ENCODE measurements at places on chromosomes 2 and 18.

DNA sequence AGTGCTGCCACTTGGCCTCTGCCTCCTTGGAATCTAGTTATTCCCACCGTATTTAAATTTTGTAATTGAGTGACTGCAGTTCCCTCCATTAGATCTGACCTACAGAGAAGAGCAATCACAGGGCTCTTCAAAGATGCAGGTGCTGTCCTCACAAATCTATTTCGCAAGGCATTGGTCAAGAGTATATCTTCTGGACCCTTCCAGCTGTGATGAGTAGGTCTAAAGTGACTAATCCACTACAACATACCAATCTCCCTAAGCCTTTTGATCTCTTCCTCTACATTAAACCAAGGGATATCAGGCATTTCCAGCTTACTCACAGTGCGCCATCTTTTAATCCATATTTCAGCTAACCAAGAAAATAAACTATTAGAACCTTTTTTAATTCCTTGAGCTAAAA lies 65.1 kb upstream of the COL3A1 start:
- DNase-seq: no peak

DNA sequence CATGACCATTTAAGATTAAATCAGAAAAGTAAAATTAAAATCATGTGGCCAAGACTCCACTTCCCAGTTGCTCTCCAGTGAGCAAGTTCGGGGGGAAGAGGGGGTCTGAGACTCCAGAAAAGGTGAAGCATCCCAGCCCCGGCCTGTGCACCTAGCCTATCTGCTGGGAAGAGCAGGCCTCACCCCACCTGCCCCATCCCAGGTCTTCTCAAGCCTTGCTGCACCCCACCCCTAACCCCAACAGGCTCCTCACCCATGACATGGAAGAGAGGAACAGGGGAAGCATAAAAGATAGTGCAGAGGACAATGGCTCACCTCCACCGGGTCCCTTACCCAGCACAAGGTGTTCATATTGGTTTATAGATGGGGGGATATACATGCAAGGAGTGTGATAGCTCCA lies 14.6 kb downstream of the CIB4 start:
- DNase-seq: no peak

DNA sequence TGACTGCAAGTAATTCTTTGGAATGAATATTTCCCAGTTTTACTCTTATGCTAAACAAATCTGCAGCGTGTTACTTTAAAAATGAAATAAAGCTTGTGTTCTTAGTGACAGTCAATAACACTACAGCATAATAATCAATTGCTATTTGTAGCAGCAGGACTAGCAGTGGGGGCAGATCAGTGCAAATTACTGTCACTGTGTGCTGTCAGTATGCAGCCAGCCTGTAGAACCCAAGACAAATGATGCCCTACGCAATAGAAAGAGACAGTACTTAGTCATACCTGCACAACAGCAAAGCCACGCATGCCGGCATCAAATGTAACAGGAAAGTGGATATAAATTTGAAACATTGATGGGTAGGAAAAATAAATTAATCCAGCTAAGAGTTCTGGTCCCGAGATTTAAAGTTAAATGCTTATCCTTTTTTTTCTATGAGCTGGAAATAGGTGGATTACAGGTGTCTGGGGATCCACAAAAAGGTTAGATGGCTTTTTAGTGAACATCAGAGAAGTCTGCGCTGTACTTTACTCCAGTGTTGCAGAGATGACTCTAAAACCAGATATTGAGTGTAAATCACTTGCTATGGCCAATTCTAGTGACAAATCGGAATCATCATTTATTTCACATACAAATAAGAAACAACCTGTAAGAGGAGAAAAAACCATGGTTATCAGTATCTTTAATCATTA lies 812.4 kb upstream of the ZEB2 start:
- no peak for DNase-seq

DNA sequence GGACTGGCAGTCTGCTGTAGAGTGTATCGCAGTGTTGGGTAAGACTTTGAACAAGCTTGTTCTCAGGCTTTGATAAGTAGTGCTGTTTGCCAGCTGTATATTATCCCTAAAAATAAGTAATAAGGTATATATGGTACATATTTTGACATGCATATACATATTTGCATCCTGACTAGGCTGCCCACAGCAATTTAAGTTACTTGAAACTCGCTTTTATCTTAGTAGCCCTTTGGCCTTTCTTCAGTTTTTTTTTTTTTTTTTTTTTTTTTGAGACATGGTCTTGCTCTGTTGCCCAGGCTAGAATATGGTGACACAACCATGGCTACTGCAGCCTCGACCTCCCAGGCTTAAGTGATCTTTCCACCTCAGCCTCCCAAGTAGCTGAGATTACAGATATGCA lies 18.2 kb downstream of the MSH6 start:
- no peak for DNase-seq

- no peak for DNase-seq
These were observed 139.3 kb downstream of the KLHL29 start for GRCh38 chr2:23524261-23524706.

- no peak for DNase-seq
These were observed 151.0 kb downstream of the DNER start for GRCh38 chr2:229563388-229563787.

- DNase-seq: no peak
These were observed 58.0 kb downstream of the LINC00305 start for GRCh38 chr18:64090876-64091275.

DNA sequence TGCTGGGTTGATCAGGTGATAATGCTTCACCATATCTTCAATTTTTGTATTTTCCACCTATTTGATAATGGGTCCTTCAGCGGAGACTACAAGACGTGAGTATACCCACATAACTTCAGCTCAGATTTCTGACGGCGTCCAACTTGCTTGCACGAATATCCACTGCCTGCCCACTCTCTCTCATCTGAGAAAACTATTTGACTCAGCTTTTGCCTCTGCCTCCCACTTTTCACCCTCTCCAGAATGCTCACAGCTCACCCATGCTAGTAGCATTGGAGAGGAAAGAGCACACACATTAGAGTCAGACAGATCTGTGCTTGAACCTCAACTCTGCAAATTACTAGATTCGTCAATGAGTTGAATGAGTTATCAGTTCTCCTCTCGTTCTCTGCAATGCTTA lies 166.8 kb downstream of the BCL2 start:
- DNase-seq: no peak

DNA sequence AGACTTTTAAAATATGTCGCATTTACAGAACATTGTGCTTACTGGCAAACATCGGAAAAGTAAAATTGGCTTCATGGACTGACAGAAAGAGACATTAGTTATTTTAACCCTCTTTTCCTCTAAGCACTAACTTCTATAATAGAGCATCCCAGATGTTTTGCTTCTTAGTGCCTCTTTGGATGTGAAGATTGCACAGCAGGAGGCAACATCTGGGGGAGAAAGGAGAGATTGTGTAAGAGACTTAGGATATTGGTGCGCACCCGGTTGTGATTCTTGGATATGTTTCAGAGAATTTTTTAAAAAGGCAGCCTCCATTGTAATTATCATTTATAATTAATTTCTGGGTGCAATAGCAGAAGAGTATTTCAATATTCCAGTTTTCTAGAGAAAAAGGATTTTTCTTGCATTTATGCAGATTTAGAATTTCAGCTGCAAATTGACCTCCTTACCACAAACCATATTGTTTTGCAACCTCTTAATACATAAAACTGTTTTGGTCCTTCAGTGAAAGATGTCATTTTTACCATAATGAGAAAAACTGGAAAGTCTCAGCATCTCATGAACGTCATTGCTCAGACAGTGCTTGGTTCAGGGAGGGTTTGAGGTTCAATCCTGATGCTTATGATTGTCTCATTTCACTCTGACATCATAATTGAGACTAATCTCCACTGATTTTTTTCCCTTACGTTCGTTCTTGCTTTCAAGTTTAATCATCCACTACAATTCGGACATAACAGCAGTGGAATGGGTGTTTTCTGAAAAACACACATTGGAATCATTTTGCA lies 404.3 kb downstream of the ZNF521 start:
- no peak for DNase-seq

DNA sequence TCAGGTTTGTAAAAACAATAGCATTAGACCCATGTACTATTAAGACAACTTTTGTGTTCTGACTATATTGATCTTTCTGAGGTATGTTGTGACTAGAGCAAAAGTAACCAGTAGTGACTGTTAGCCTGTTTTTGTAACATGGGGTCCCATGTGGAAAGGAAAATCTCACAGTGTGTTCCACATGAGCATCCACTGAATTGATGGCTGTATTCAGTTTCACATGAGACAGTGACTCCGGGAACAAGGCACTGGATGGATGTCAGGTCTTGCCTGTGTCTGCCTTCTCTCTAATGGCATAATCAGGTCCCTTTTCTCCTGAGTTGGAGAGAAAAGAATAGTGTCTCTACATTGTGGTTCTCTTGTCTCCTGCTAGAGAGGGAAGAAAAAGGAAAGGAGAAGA lies 27.5 kb downstream of the TMEM178A start:
- no peak for DNase-seq

DNA sequence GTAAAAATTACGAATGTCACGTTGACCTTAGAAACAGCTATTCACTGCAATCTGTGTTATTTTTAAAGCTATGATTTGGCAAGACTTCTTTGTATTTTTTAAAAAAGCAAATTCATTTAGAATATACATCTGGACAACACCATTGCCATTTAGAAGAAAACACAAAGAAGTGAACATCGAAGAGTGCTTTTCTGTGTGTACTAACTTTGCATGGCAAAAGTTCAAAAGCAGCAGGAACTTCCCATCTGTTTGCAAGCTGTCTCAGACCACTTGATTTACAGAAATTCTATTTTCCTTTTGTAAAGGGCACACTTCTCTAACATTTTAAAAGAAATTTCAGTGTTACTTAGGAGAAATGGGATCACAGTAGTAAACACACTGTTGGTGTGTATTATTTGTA lies 145.9 kb downstream of the CALCRL start:
- DNase-seq: peak; percentile 36

- no peak for DNase-seq
These were observed 664.4 kb downstream of the NYAP2 start for GRCh38 chr2:226063704-226064440.

DNA sequence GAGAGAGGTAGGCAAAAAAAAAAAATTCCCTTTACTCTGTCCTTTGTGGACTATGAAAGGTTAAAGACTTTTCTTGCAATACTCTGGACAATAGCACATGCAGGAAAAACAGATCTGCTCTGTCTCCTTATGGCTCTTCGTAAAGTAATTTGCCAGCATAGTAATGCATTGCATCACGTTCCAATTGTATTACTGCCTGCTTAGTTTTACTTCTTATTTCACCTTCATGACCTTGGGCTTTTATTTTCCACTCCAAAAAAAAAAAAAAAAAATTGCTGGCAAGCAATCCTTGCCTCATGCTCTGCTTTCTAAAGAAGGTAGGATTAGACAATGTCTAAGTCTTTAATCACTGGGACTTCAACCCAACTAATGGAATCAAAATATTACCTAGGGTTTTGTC lies 1802.7 kb downstream of the SUCLG1 start:
- no peak for DNase-seq

- DNase-seq: no peak
These were observed 28.0 kb downstream of the MGAT5 start for GRCh38 chr2:134281815-134282419.

DNA sequence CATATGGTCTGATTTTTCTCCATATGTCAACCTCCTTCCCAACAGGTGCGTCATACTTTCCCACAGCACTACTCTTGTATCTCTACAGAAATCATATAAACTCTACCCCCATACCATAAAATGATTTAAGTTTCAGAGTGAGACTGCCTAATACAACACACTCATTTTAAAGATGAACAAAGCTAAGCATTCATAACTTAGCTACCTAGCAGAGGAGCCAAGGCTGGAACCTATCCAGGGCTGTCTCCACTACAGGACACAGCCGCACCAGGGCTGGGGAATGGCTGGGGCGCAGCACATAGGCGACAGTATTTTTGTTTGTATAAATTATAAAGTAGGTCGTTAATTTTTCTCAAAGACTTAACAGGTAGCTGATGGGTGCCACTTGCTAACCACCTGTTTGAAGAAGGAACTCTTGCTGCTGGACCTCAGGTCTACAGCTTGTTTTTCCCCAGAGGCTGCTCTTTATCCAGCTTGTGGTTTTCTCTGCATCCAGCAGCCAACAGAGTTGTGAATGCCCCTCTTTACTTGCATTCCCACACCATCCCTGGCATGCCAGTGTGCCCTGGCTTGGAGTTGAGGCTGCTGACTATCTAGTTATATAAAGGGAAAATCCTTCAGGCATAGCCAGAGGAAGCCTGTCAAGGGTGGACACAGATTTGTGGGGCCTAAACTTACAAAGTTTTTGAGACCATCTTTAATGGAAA lies 62.0 kb downstream of the HNRNPLL start:
- peak; percentile 44 for DNase-seq

DNA sequence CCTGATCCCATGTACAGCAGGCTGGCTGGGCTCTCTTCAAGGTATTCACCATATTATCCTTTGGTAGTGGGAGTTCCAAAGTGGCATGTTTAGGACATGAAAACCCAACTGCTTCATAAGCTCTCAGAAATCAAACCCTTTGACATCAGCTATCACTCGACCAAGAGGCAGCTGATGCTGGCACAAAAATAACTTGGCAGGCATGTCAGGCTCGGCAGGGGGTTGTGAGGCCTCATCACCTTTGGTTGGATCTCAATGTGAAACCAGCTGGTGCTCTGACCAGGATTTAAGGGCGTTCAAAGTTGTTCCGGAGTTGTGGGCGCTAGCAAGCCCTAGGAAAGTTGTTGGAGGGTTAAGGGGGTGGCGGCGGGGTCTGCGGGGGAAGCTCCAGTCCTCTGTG lies 171.9 kb downstream of the FHOD3 start:
- DNase-seq: no peak

- DNase-seq: peak; percentile 44
These were observed 4.6 kb upstream of the ATOH8 start for GRCh38 chr2:85748985-85749875.

DNA sequence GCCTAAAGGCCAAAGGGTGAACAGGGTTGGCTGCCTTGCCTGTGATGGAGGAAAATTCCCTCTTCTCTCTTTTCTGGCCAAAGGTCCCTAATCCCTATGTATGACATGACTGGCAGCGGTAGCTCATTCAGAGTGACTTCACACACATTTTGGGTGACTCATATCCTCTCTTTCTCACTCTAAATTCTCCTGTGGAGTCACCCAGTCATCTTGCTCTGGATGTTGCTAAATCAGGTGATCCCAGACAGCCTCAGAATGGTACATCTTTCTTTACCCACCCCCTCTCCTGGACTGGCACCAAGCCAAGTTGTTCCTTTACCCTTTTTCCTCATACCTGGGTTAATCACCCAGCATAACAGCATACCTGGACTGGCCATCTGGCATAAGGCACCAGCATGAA lies 77.2 kb downstream of the NEURL3 start:
- no peak for DNase-seq

- DNase-seq: no peak
These were observed 93.6 kb downstream of the MREG start for GRCh38 chr2:215919624-215920243.
